Cerebellar cortex (tissue), 1 donor: ENCODE measurements at places on chromosomes 16 and 17.

DNA sequence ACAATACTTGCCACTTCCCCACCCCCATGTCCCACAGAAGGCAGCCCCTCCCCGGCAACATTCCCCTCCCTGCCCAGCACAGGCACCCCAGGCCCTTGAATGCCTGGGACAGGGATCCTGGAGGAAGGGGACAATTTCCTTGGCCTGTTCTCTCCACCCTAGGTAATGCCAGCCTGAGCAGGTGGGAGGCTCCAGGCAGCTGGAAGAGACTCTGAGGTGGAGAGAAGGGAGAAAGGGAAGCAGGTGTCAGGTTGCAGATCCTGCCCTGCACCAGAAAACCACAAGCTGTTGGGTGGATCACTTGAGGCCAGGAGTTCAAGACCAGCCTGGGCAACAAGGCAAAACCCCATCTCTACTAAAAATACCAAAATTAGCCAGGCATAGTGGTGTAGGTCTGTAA is 8.9 kb downstream of the MPP2 start:
- no peak for DNase-seq

DNA sequence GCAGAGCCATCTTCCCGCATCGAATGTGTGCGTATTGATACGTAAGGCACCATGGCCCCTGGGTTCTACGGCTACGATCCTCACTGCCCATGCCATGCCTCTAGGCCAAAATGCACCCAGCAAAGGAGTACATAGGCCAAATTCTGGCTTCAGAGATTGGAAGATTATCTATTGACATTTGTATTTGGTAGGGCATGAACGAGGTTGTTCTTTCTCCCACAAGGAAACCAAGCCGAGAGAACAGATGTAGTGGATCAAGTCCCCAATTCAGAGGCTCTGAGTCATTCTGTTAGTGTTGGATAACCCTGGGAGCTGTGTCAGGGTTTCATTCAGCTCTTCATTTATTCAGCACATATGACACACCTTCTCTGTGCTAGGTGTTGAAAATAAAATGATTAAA is 36.5 kb downstream of the HOXB1 start:
- no peak for DNase-seq

DNA sequence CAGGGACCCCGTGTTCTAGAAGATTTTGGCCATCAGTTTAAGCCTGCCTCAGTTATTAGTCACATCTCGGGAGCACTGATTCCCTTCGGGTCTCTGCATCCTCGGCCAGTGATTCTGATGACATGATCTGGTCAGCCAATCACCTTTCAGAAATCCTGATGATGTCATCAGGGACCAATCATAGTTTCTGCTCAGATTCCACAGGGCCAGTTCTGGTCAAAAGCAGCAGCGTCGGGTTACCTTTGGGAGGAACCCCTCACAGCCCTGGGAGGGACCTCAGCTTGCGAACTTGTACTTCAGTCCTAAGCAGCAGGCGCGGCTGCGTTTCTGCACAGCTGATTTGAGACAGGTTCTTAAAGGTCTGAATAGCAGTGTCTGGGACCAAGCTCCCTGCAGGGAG is 13.9 kb downstream of the KDM8 start:
- DNase-seq: peak; percentile 97

DNA sequence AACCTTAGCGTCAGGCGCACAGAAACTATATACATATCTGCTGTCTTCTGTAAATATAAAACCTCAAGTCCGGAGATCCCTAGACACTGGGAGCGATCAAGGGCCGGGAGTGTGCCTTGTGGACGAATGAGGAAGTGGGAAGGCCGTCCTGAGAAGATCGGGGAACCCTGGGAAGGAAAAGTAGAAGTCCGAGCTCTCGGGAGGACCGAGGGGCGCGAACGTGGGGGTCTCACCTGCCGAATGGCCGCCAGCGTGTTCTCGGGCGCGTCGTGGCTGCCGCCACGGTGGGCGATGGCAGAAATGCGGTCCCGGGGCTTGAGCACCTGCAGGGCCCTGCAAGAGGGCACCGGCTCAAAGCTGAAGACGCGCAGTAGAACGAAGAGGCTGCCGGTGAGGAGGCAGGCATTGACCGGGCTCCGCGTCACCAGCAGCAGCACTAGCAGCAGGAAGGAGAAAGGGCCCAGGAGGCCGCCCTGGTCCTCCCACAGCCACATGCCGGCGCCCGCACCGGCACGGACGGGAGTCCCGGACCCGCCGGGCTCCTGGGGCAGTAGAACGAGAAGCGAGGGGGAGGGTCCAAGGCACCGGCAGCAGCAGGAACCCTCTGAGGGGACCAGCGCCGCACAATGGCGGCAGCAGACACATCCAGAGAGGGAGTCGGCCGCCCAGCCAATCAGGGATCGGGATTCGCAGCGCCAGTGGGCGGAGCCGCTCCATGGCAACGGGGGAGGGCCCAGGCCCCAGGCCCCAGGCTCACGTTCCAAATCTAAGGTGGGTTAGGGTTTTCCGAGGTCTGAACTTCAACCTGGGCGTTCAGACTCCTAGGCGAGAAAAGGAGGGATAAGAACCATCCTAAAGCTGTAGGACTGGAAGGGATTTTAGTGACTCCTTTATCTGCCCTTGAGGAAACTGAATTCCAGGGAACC is at the start of gene GDE1:
Gene GDE1, minus strand, starts transcription at position 628 of the 926 bp plus-strand sequence. Its CDS starts 134 bp downstream, at position 494.
- peak; percentile 97 for DNase-seq

DNA sequence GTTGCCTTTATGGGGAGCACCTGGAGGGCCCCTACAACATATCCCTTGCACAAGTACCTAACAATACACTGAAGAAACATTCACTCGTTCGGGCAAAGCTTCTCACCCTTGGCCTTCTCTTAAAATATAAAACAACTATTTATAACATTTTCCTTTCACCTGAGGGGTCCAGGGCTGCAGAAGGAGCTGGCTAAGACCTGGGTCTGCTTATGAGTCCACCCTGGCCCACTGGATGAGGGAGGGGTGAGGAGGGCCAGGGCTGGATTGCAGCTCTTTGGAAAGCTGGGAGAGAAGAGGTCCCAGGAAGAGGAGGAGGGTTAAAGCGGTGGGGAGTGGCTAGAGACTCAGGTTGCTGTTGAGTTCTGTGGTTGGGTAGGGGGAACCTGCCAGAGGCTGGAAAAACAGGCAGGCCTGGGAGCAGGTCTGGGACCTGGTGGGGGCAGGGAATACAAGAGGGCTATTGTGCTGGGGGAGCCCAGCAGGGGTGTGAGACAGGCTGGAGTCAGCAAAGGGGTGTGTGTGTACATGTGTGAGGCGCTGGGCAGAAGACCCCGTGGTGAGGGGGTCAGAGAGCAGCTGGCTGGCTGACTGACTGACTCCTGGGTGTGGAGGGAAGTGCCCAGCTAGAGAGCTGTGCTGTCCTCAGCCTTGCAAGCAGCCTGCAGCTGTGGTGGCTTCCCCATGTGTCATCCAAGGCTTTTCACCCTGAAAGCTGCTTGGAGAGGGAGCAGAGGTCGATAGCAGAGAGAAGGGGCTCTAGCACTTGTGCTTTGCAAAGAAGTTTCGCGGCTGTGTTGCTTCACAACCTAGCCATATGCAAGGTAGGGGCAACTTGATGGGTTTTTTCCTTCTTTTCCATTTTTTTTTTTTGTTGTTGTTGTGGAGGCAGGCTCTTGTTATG is 10.2 kb upstream of the MRC2 start:
- DNase-seq: no peak

DNA sequence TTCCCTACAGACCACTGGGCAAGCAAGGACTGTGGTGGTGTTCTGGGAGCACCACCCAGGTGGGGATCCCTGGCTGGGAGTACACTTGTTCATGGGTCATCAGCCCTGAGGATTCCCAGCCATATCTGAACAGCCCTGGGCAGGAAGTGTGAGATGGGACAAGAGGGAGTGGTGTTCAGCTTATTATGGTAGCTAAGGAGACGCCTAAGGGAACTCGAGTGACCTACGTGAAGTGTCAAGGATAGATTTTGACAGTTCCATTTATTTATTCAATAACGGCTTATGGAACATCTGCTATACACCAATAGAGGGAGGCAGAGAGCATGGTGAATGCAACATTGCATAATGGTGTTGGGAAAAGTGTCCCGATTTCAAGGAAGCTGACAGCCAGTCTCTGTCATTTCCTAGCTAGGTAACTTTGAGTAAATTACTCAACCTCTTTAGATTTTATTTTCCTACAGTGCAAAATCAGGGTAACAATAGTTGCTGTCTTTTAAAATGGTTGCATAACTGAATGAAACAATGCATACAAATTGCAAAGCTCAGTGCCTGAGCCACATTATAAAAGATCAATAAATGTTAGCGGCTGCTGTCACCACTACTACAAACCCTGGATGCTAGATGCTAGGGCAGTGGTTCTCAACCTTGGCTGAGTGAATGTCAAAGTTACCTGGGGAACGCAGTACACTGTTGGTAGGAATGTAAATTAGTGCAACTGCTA is 534.1 kb downstream of the GRIN2A start:
- peak; percentile 67 for DNase-seq

DNA sequence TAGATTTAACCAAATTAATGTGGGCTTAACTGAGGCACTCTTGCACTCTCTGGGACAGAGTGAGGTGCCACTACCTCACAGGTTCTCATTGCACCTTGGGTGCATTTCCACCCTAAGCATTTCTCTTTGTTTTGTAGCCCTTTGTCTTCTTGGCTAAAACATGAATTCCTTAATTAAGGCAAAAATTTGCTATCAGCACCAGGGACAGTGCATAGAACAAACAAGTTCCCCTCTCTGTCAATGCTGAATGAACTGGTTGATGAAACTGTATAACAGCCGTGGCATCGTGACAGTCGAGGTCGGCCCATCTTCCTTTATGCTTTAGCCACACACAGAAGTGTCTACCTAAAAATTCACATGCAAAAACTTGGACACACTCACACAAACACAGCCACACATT is 74.8 kb downstream of the HS3ST2 start:
- no peak for DNase-seq

GRCh38 chr16:65769055-65769465 is 597.4 kb upstream of the CDH5 start:
- no peak for DNase-seq
